ENCODE measurements at places on chromosomes 3 and 15. TPM values are rescaled to one million over a fixed set of nuclear protein-coding genes. Genes with fewer than 3 reads are reported as not detected.

GRCh38 chr15:73436613-73437012 is 6.4 kb upstream of the REC114 start:
- no peak for DNase-seq

DNA sequence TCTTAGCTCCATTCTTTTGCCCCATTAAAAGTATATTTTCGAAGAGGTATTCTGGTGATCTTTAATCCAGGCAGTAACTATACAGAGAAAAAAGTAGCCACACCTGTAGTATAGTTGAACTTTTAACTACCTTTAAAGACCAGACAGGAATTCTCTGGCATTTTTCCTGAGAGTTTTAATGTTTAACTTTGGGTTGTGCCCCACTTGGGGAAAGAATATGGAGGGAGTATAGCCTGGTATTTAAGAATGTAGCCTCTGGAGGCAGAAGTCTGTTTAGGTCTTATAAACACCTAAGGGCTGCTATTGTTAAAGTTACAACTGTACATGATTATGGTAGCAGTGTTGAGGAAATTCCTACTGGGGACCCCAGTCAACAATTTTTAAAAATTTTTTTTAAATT is 19.3 kb downstream of the C3orf85 start:
- DNase-seq = no peak

DNA sequence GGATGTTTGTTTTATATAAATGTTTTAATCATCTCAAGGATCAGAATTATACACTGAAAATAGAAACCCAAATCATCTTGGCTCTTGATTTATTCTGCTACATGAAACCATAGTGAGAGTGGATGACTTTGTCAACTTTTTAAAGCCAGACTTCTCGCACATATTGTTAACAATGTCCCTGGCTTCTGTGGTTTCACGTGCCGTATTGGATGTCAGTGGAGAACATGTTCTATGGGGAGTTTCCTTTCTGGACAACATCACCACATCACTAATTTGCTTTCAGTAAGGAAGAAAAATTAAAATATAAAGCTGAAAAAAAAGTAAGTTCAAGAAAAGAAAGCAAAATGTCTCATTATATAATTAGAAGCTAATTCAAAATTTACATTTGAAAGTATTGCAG is 297.1 kb upstream of the MME start:
- no peak for DNase-seq

DNA sequence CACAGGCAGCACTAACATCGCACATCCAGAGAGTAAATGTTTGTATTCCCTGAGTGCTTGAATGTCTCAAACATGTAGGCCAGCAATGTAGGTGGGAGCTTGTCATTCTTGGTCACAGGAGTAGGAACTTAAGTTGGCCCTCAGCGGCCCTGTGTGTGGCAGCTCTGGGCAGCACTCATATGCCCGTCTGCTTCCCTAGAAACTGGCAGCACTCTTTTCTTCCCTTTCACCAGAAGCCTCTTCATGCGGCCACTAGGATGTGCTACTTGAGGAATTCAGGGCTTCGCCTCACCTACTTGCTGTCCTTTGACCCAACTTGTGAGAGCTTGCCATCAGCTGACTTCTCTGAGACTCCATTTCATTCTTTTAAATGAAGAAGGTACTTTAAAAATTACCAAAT is 69.5 kb downstream of the TIPARP start:
- DNase-seq = no peak

GRCh38 chr3:127373441-127374085 is 85.7 kb upstream of the PRR20G start:
- no peak for DNase-seq

DNA sequence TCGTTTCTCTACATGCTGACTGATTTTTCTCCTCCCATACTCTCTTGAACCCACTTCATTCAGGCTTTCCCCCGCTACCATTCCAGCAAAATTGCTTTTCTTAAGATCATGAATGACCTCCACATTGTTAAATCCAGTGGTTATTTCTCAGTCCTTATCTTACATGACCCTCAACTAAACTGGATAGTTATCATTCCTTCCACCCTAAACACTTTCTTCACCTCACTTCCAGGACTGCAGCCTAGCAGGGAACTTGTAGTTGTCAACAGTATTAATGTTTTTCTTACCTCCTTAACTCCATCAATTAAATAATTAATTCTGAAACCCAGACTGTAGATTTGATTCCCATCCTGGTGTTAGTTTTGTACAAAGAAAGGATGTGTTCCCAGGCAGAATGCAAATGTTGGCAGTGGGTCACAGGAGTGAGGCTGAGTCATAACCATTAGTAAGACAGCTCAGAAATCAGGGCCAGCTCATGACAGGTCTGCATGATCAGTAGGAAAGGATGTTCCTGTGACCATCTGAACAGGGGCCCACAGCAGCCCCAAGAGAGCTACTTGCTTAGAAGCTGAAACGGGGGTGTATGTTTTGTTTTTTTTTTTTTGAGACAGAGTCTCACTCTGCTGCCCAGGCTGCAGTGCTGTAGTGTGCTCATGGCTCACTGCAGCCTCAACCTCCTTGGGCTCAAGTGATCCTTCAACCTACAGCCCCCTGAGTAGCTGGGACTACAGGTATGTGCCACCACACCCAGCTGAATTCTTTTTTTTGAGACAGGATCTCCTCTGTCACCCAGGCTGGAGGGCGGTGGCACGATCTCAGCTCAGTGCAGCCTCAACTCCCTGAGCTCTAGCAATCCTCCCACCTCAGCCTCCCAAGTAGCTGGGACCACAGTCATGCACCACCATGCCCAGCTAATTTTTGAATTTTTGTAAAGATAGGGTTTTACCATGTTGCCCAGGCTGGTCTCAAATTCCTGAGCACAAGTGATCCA is 9.1 kb downstream of the BCL2L10 start:
- DNase-seq = peak; percentile 92

DNA sequence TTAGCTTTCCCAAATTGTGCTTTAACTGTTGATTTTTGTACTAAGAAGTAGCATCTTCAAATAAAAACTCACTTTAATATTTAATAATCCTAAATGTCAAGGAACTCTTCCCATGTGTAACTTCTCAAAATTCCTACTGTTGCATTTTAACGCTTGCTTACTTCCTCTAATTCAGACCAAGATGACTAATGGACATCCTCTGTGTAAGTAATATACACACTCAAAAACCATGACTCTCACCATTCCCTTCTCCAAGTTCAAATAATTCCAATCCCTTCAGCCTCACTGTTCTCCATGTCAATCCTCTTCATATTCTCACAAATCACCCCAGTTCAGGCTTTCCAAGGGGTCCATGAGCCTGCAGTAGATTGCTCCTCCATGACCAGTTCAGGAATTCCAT is 13.0 kb downstream of the MRPL46 start:
- no peak for DNase-seq

DNA sequence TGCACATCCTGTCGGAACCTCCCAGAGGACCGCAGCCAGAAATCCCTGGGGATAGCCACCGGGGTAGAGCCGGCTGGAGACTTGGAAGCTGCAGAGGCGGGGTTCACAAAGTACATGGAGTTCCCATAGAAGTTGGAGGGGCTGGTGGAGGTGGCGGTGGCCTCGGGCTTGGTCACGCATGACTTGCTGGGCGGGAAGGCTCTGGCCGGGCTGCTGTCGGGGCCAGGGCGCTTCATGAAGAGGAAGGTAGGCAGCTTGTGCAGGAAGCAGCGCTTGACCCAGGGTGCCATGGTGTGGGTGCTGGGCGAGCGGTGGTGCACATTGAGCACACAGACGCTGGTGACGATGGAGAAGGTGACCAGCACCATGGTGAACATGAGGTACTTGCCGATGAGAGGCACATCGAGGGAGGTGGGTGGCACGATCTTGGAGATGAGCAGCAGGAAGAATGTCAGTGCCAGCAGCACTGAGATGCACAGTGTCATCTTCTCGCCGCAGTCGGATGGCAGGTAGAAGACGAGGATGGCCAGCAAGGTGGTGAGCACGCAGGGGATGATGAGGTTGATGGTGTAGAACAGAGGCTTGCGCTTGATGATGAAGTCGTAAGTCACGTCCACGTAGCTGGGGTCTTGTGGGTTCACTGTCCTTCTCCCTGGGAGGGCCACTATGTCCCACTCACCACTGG is 8.4 kb upstream of the CHRNA3 start:
- no peak for DNase-seq

GOLGA8A gene
- 6.3 TPM for total RNA-seq

DNA sequence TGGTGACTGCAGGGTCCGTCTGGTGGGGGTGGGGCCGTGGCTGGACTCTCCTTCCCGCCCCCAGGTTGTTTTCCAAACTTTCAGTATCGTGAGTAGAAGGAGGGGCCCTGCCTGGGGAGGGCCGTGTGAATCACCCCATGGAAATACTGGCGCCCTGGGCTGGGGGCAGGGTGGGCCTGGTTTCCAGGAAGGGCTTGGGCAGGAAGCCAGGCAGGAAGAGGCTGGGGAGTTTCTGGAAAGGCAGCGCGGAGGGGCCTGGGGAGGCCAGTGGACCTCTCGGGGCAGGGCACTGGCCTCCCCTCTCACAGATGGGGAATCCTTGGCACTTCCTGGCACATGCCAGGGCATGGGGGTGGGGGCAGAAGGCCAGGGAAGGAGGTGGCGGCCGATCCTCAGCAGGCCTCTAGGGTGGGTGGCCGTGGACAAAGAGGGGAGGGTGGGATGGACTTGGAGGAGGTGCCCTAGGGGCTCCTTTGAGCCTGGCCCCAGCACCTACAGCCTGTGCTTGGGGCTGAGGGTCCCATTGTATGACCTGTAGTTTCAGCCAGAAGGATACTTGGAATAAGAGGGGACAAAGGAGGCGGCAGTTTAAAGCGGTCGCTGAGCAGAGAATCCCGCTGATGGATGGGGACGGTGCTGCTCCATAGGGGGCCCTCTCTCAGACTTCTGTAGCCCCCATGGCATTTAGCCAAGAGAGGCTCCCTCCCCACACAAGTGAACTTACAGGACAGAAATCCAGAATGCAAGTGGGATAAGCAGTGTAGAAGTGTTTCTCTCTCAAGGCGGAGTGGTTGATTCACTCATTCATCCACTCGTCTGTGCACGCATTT is 56.5 kb upstream of the GATA2 start:
- DNase-seq = no peak

GRCh38 chr3:155078711-155079467 is 1.2 kb upstream of the MME start:
- no peak for DNase-seq

SLC27A2 gene
- 18.7 TPM for total RNA-seq

RHOV gene
- total RNA-seq = 0.14 TPM

All from NCI-H460 (cell line).